ENCODE measurements at places on chromosomes 5 and 9.

- peak; percentile 14 for DNase-seq
Observed at GRCh38 chr9:76403352-76403751, 9.1 kb upstream of the RFK start.

DNA sequence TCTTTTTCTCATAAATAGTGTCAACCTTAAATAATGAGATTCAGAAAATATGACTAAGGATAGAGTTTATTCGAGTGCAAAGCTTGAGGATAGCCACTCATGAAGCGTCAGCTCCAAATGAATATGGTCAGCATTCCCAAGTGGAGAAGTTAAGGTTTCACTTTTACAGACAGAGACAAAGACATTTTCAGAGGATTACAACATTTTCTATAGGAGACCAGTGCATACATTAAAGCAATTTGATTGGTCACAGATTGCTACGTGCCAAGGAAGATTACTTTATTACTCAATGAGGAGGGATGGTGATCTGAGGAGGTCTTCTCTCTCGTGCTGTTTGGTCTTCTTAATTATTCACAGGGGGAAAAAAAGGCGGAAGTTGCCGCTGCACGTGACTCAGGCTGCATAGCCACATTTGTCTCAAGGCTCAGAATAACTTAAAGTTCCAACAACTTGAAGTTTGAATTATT is 60.1 kb upstream of the SPATA31C2 start:
- no peak for DNase-seq

DNA sequence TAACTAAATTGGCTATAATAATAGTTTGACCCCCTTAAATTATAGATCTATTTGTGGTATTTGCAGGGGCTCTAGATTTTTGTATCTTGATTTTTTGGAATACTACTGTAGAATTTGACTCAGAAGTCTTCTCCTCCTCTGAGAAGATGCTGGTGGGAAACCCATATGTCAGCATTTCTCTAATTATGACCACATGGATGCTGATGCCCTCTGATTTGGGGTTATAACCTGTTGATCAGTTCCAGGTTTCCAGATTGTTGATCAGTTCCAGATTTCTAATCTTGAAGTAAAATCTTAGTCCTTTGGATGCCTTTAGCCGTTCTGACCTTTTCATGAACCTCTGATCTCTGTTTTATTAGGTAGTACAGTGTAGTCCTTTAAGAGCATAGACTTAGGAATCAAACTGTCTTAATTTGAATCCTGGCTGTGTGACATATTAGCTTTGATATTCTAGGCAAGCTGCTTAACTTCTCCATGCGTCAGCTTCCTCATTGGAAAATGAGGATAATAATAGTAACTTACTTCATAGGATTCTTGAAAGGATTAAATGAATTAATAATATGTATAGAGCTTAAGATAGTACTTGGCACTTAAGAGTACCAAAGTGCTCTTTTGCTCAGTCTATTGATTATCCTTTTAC is 8.1 kb downstream of the FSD1L start:
- DNase-seq: no peak

GRCh38 chr5:81848362-81848880 is 97.5 kb upstream of the SSBP2 start:
- no peak for DNase-seq

- peak; percentile 17 for DNase-seq
Observed at GRCh38 chr9:69223605-69224004, 49.5 kb downstream of the TJP2 start.

DNA sequence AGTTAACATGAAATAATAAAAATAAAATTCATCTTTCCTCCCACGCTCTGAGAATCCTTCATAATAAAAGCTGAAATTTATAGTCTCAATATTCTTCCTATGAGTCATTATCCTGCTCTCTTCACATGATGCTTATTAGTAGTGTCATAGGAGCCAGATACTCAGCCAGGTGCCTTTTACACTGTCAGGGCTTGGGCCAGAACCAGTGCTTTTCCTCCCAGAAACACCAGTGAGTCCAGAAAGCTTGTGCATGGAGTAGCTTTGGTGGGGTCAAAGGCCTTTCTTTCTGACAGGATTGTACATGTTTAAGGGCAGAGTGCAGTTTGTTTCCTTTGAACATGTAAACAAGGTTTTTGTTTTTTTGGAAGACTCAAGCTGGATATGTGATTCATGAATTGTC is 6.8 kb downstream of the LSM11 start:
- DNase-seq: no peak

- DNase-seq: no peak
Observed at GRCh38 chr5:105163547-105163946, 1601.0 kb upstream of the NUDT12 start.

DNA sequence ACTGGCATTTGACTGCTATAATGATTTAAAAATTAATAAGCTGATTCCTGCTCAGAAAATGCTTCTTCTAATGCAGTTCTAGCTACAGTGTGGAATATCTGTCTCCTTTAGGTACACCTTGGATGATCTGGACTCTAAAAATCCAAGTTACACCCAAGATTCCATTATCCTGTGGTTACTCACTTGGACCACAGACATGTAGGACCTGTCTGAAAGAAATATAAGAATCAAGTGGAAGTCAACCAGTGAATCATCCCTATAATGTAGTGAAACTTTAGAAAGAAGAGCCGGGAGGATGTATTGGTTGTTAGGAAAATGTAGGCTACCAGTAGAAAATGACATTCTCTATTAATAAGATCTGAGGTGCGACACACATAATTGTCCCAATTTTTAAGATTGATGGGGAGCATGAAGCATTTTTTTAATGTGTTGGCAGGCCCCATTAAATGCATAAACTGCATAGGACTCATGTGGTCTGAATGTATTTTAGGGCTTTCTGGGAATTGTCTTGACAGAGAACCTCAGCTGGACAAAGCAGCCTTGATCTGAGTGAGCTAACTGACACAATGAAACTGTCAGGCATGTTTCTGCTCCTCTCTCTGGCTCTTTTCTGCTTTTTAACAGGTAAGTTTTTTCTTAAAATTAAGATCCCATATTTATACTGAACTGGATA is at the start of gene SPINK6:
Gene SPINK6 (plus strand): TSS at position 512 of the 673 bp plus-strand sequence. CDS start 55 bp downstream, at position 567.
- no peak for DNase-seq

Data from GM12892 (cell line).